ENCODE measurements at places on chromosomes 4 and X. TPM values are rescaled to one million over a fixed set of nuclear protein-coding genes. Genes with fewer than 3 reads are reported as not detected.

The RENBP gene
- 3.1 TPM for total RNA-seq

The ABCG2 gene
- total RNA-seq = 5.3 TPM

The NSG1 gene
- total RNA-seq = 0.75 TPM

DNA sequence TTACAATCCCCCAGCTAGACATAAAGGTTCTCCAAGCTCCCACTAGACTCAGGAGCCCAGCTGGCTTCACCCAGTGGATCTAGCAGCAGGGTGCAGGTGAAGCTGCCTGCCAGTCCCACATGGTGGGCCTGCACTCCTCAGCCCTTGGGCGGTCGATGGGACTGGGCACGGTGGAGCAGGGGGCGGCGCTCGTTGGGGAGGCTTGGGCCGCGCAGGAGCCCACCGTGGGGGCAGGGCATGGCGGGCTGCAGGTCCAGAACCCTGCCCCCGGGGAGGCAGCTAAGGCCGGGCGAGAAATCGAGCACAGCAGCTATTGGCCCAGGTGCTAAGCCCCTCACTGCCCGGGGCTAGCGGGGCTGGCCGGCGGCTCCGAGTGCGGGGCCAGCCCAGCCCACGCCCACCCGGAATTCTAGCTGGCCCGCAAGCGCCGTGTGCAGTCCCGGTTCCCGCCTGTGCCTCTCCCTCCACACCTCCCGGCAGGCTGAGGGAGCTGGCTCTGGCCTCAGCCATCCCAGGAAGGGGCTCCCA lies 9.6 kb upstream of the KLF8 start:
- DNase-seq = no peak

DNA sequence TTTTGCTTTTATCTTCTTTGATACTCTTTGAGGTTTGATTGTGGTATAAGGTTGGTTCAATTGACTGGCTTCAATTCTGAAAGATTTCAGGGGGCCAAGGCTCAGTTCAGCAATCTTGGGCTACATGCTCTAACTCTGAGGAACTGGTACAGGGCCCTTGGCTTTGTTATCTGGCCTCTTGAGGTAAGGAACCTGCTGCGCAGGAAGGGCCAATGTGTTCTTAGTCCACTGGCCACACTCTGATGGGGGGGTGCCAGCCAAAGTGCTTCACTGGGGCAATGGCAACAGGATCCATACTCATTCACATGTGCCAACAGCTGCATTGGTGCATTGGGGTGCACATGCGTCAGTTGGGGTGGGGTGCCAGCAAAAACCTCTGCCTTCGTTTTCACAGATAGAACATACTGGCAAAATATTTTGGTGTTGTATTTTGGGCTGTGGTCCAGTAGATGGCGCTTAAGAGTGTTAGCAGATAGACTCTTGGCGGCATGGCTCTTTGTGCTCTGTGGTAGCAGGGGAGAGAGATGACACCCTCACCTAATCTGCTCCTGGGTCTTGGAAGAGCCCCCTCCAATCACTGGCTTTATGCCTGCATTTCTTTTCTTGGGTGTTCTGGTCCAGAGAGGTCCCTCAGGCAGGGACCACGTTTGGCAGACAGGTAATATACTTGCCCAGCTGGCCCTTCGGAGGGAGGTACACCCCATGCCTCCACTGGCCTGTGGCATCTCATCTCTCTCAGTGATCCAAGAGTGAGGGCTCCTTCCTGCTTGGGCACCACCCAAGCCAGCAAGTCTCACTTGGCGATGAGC lies 42.9 kb downstream of the NDST3 start:
- no peak for DNase-seq

- no peak for DNase-seq
These were observed 243.1 kb upstream of the ANXA3 start for GRCh38 chr4:78308517-78308916.

DNA sequence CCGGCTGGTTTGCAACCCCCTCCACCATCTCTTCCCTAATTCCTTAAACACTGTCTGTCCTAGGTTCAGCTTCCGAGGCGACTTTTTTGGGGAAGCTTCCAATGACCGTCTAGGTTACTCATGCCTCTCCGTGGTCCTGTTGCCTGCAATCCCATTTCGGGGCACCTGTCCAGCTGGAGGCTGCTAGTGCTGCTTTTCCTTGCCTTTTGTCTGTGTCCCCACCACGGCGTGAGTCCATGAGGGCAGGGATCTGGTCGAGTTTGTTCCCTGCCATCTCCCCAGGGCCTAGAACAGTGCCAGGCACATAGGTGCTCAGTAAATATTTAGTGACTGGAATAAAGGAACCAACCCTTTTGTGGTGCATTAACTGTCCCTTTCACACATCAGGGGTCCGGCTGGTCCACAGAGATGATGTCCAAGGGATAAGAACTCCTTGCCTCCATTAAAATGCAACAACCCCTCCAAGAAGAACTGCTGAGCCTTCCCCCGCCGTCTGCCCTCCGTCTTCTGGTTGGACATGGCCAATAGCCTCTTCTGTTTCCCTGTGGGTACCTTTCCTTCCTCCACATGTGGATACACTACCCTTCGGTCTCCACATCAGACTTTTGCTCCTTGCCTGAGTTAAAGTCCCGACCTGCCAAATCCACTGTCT lies 5.7 kb upstream of the SORCS2 start:
- DNase-seq = no peak

DNA sequence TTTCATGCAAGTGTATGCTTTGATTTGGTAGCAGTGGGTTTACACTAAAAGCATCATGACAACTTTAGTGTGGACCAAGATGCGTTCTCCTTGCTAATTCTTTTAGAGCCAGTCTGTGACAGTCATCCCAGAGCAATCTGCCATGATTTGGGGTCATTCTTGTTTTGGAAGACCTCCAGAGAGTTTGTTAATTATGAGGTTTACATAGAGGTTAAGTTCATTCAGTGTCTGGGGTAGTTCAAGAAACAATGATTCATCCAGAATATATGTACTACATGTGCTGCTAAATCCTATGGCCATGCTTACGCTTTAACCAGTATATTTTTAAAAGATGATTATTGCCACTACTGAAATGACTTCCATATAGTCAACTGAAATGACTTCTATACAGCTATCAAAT lies 328.5 kb upstream of the AGA start:
- DNase-seq = no peak

- DNase-seq = no peak
These were observed 1258.4 kb downstream of the FAM133A start for GRCh38 chrX:94932278-94932965.

DNA sequence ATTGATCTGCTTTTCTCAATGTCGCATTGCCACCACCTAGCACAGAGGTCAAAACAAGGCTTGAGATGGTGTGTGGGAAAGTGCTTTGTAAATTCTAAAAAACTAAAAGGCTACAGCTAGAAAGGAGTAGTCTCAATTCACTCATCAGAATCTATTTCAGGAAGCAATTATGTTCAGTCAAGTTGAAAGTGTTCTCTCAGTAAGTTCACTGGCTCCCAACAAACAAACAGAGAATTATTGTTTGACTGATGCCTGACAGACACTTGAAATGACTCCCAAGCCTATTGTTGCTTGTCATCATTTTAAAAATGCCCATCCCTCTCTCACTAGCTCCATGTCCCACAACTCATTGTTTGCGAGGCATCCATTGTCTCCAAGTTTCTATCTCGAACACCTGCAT lies 419.6 kb upstream of the CPEB2 start:
- no peak for DNase-seq

DNA sequence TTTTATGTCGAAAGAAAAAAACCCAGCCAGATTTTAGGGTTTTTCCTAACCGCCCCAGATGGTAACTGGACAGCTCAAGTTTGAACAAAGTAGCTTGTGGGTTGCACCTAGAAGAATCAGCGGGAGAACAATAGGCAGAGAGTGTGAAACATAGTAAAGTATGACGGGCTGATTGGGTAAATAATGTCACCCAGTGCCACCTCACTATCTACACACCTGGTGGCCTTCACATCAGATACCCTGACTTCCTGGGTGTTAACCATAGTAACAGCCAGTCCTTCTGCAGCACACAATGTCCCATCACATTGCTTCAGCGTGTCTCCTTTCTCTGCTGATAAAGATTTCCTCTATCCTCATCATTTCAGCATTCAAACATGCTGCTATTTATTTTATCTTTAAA lies 159.1 kb upstream of the HS3ST1 start:
- DNase-seq = no peak

GRCh38 chr4:153421941-153422340 lies 44.2 kb upstream of the TMEM131L start:
- no peak for DNase-seq

- DNase-seq = no peak
These were observed 51.2 kb downstream of the DCUN1D4 start for GRCh38 chr4:51894059-51894645.

DNA sequence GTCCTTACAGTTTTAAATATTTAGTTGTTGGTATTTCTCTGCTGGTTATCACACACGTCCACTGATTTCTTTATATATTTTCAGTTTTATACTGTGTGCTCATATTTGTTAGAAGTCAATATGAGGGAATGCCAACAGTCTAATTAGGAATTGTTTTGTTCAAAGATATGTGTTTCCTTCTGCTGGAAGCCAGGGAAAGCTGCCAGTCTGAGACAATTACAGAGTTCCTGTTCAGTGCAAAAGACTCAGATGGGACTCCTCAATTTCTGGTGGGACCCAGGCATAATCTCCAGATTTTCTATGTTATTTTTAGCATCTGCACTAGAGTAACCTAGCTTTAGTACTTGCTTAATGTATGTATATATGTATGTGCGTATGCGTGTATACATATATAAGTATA lies 486.0 kb downstream of the GRID2 start:
- peak; percentile 11 for DNase-seq

DNA sequence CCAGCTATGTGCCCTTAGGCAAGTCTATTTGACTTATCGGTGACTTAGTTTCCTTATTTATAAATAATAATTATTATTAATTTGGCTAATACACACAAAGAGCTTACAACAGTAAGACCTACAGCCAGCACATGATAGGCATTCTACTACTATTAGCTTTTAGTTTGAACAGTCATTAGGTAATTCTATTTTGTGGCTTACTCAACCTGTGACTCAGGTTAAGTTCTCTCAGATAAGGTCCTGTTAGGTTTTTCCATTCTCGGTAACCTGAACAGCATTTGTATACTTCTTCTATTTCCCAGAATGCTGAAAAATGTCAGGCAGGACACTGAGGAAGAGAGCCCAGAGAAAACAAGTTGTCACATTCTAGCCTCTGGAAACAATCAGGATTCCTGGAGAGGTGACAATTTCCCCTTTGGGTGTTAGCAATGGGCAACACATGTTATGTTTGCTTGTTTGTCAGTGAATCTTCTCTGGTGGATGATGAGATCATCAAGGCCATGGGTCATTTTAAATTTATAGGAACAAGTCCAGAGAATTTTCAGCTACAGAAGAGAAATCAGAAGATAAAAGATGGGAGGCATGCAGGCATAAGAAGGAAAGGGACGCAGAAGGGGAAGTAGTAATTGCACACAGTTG lies 2144.7 kb downstream of the PCDH7 start:
- peak; percentile 7 for DNase-seq

DNA sequence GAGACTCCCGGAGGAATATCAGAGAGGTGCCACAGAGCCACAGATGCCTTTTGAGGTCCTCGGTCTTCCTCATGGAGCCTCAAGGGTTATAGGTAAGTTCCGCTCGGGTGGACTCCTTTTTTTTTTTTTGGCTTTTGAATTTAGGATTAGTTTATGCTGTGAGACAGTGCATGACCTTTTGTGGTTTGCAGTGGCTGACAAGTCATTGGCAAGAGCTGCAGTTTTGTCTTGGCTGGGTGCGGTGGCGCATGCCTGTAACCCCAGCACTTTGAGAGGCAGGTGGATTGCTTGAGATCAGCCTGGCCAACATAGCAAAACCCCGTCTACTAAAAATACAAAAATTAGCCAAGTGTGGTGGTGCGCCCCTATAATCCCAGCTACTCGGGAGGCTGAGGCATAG lies 4.5 kb upstream of the GRSF1 start:
- no peak for DNase-seq

- peak; percentile 88 for DNase-seq
These were observed 51.8 kb downstream of the TLR10 start for GRCh38 chr4:38730830-38731646.

Measured in muscle of leg (tissue), 16 donors.